ENCODE measurements at places on chromosomes 6 and 20. TPM values are rescaled to one million over a fixed set of nuclear protein-coding genes. Genes with fewer than 3 reads are reported as not detected.

The HCRTR2 gene
- total RNA-seq = not detected

The C20orf141 gene
- not detected for total RNA-seq

The DDX27 gene
- total RNA-seq = 57.0 TPM

The RSPO3 gene
- not detected for total RNA-seq

The ANKRD66 gene
- total RNA-seq = not detected

The AIF1 gene
- 9.4 TPM for total RNA-seq

The NEDD9 gene
- total RNA-seq = 0.18 TPM

The PTCRA gene
- total RNA-seq = not detected

The YWHAB gene
- 178 TPM for total RNA-seq

The SNPH gene
- 3.9 TPM for total RNA-seq

The PRR18 gene
- not detected for total RNA-seq

The CAP2 gene
- not detected for total RNA-seq

The TP53TG5 gene
- total RNA-seq = not detected

The FOXQ1 gene
- total RNA-seq = not detected

DNA sequence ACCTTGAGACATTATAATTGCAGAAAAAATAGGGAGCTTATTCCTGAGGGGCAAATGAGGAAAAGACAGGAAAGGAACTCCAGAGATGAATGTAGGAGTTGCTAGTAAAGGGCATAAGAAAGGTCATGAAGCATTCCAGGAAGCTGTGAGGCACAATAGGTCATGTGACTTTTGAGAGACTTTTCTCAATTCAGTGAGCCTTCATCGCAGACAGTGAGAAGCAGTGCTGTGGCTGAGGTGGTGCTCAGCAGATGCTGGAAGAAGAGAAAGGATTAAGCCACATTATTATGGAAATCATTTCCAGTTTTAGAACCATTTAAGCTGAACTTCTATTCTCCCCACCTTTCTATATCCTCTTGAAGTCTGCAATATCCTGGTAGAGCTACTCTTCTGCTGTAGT is 4.1 kb downstream of the SPTLC3 start:
- DNase-seq = no peak

GRCh38 chr20:56422824-56423189 is 10.7 kb downstream of the CASS4 start:
- peak; percentile 42 for DNase-seq

DNA sequence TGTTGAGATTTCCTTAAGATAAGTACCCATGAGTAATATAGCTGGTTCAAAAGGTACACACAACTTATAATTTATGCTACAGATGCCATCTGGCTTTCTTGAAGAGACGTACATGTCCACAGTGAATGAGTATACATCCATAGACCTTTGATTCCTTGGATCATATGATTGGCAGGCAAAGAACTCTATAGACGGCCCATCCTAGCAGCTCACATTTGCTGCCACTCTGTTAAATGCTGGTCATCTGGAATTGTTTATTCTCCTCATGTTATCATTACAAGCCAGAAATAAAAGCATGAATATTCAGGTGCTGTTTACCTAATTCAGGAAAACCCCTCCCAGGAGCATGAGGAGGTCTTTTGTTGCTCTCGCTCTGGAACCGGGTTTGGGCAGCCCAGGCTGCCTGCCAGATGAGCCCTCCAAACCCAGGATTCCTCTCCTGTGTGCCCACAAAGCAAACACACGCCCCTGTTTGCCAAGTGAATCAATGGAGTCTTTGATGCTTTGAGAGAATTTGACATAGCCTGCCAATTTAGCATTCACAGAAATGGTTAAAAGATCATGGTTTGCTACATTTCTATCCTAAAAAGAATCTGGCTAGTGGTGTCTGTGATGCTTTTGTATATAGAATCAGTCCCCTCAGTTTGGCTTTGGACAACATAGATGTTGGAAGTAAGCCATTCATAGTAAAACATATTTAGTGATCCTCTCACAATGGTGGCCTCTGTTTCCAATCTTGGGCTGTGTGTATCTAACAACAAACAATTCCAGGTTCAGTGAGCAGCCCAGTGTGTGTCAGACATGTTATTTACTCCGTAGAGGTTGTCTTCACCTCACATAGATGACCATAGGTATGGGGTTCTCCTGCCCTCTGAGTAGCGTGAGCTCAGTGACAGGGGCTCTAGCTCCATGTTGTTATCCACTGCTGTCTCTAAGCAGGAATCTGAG is 17.5 kb upstream of the PLCG1 start:
- no peak for DNase-seq

GRCh38 chr6:3376893-3377535 is 79.8 kb downstream of the SLC22A23 start:
- DNase-seq = no peak

GRCh38 chr6:90271831-90272230 is 24.8 kb downstream of the BACH2 start:
- no peak for DNase-seq

DNA sequence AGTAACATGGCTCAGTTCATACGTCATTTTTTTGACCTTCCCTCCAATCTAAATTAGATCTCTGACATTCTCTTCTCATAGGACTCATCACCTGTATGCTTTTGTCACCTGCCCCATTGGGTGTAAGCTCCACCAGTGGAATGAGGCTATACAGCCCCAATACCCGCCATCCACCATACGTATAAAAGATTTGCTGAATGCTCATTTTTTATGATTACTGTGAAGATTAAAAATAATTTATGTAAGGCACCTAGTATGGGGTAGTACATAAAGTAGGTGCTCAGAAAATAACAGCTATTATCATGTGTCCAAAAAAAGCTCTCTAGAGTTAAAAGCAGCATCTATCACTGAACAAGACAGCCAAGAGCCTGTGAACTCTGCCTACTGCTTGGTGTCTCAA is 24.1 kb downstream of the NCOA5 start:
- no peak for DNase-seq

DNA sequence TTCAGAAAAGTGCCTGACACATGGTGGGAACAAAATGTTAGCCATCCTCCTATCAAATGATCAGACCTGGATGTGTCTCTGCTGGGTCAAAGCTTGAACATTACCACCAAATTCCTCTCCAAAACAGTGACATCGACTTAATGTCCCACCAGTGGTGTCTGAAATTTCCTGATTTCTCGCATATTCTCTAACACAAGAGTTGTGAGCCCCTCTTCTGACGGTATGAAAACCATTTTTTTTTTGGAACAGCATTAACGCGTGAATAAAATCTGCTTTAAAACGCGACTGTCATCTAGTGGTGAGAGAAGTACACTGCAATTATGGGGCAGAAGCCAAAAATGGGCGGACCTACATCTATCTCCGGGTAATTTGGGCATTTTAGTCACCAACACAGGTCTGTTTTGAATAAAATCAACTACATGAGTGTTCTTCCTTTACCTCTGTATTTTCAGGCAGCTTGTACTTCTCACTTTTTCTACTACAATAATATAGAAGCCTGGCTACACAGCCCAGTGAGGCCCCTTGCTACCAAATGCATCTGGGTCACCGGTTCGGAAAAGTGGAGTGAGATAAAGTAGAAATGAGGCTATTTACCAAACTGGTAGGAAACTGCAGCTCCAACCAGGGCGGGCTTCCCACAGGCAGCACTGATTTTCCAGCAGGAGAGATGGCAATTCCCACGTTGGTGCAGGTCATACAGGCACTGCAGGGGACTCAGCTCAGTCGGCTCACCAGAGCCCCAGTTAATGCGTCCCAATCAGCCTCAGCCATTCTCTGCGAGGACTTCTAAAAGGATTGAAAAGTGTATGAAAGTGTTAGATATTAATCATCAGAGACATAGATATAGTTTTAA is 27.4 kb downstream of the MGME1 start:
- peak; percentile 52 for DNase-seq

- no peak for DNase-seq
These were observed 114.7 kb upstream of the PRL start for GRCh38 chr6:22411376-22412105.

DNA sequence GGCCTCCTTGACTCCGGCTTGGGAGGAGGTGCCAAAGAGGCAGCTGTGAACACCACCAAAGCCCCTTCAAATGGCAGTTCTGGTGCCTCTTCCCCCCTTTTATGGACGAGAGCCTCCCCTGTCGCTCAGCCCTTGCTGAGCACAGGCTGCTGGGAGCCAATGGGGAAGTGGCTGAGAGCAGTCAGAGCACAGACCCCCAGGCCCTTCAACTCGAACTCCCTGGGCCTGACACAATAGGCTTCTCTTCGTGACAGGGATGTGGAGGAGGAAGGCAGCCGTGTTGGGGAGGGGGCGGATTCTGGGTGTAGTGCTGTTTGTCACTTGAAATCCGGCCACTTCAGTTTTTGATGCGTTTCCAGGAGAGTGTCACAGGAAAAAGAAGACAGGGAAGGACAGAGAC is at the start of gene PDYN:
TSS of gene PDYN (minus strand) at position 73 of the 400 bp plus-strand sequence. CDS start 10,974 bp downstream, outside the sequence.
- no peak for DNase-seq

DNA sequence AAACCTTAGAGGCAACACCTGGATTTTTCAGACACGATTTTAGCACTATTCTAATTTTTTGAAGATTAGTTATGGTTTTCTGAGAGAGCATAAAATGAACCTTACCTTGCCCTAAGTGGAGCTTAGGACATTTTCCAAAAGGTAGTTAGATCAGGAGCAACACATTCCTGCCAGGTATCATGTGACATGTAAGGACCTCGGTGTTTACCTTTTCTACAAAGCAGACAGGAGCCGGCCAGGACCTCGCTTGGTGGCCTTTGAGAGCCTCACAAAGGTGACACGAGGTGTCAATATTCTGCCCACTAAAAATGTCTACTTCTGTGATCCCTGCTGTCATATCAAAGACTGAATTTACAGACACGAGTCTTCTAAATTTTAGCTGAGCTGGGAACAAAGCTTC is 174.9 kb downstream of the SMOC2 start:
- no peak for DNase-seq

DNA sequence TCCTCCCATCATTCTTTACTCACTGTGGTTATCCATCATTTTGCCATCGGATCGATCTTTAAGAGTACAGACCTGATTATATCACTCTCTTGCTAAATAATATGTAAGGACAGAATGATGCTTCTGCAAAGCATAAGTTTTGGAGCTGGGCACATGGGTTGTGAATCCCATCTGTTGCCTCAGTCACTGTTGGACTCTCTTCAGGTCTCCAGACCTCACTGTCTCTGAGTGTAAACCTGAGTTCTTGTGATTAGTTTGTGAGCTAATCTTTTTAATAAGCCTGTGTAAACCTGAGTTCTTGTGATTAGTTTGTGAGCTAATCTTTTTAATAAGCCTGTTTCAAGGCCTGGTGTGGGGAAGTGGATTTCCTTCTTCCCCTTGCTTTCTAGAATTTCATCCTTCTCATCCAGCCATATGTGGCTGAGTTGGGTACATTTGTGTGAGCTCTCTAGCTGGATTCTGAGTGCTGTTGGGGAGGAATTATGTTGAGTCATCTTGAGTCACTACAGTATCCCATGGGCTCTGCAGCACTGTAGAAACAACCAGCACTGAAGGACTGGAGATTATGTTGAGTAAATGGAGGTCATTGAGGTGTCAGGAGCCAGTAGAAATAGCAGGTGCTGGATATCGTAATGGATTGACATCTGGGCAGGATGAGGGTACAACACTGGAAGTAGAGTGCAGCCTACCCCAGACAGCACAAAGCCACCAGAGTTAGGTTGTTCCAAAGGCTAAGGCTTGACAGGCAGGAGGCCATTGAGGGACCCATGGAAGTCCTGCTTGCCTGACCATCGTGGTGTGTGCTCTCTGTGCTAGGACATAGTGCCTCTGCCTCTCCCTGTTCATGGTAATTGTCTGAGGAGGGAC is 52.4 kb downstream of the SCAND1 start:
- DNase-seq = peak; percentile 83

- no peak for DNase-seq
These were observed 76.0 kb upstream of the CD93 start for GRCh38 chr20:23161968-23162696.

GRCh38 chr6:2990932-2991506 is 8.7 kb upstream of the NQO2 start:
- DNase-seq = no peak

- DNase-seq = no peak
These were observed 3.1 kb upstream of the INSM1 start for GRCh38 chr20:20364593-20365479.

DNA sequence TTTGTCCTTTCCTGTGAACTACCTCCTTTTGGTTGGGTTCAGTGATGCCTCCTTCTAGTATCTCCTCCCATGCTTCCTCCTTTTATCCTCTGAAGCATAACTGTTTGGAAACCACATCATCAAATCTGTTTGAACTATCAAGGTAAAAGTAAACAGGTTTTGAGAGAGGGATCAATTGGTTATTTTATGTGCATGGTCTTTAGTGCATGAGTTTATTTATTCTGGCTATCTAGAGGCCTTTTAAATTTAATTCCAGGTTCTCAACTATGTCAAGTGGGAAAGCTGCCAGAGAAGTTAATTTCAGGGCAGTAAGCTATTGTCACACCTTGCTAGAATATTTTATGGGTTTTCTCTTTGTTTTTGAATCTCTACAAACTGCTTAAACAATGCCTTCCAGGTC is 54.1 kb downstream of the WASF1 start:
- DNase-seq = no peak

GRCh38 chr20:20821484-20822260 is 109.2 kb upstream of the RALGAPA2 start:
- DNase-seq = no peak

GRCh38 chr6:19180348-19181072 is 656.7 kb upstream of the ID4 start:
- no peak for DNase-seq

DNA sequence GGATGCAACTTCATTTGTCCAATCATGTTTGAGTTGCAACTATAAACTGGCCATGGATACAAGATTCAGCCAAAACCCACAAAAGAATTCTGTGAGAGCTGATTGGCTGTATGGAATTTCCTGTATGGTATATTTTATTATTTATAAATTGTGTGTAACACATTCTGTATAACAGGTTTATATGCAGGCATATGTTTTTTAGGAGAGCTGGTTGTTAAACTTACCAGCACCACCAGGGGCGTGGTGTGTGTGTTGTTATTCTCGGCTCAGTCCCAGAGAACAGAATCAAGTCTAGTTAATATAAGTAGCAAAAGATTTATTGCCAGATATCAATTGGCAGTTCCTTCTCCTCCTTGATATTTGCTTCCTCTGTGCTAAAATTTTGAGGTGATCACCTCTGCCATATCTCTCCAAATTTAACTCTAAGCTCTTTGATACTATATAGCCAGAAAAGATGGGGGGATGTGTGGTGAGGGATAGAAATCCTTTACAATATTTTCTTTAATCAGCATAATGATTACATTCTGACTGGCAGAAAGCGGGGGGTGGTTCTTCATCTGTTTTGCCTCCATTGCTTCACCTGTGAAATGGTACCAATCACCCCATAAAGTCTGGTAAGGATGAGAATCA is 22.9 kb downstream of the CNBD2 start:
- DNase-seq = peak; percentile 44

GRCh38 chr6:166105341-166106075 is 62.1 kb downstream of the TBXT start:
- no peak for DNase-seq

DNA sequence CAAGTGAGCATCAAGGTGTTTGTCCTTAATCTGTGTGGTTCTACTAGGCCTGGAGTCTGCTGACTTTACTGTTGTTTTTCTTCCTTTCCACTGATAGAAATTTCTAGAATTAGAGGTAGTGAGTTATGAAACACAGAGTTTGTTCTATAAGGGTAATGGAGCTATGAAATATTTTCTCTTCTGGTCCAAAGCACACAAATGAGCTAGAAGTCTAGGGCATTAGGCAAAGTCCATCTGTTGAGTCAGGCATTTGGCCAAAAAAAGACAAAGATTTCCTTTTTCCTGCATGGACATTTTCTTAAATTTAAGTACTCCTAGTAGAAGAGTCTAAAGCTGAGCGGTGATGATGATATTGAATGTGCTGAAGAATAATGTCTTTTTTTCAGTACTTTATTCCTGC is 174.3 kb upstream of the STXBP5 start:
- DNase-seq = no peak

GRCh38 chr6:97059473-97059872 is 134.9 kb downstream of the KLHL32 start:
- peak; percentile 33 for DNase-seq

Data from K562 (cell line).